ENCODE measurements at places on chromosomes 3 and 15.
A peak's percentile ranks its signal among the peaks of the same experiment; 100 is the strongest.

GRCh38 chr3:148315756-148316155, 381.9 kb upstream of the AGTR1 start:
- peak; percentile 6 for DNase-seq

GRCh38 chr3:126827121-126827520, 123.1 kb downstream of the CHCHD6 start:
- DNase-seq, result peak; percentile 8

GRCh38 chr3:152253514-152253913, 15.2 kb upstream of the MBNL1 start:
- DNase-seq, result no peak

- no peak for DNase-seq
Measured at GRCh38 chr3:128998561-128998960, 2.5 kb upstream of the EFCC1 start.

- peak; percentile 93 for DNase-seq
Measured at GRCh38 chr15:73989001-73989798, 2.9 kb downstream of the STOML1 start.

DNA sequence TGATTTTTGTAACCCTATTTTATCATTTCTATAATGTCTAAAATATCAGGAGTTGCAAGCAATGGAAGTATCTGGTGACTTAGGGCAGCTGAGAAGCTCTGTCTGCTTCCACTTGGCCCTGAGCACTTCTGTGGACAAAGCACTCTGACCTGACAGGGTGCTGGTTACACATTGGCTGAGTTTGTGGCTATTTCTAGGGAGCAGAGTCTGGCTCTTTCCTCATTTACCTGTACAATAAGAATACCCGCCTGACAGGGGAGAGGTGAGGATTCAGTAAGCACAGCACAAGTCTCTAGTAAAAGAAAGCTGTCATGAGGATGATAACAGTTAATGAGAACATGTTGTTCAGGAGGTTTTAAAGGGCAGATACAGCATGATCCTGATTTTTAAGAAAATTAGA, 33.3 kb upstream of the SPESP1 start:
- no peak for DNase-seq

DNA sequence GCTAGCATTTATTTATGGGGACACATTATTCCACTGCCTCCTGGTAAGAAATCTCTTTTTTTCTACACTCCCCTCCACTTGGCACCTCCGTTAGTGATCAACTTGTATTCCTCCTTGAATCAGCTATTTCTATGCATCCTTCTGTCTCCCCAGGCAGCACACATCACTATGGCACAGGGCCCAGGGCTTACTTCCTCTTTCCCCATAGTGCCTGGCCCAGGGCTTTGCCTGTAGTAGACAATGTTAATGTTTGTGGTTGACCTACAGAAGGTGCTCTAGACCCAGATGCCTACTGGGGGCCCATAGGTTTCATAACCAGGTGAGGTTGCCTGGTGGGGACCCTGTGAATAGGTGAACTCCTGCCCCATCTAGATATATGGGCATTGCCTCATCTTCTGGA, 44.9 kb downstream of the EPHB1 start:
- no peak for DNase-seq

DNA sequence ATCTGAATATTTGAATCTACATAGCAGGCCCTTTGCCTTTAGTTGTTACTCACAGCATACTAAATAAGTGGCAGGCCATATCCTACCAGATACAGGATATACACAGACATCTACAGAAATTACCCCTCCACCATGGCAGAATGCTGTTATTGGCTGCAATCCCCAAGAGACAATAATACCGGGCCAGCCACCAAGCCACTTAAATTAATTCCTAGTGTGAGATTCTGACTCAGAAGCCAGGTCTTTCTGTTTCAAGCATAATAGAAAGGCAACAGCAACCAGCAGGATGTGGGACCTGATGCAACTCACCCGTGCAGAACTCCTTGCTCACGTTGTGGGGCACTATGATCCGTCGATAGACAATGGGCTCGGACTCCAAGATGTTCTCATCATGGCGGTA, 39.8 kb downstream of the CLK3 start:
- DNase-seq, result no peak

GRCh38 chr15:85583923-85584390, 203.6 kb downstream of the AKAP13 start:
- peak; percentile 81 for DNase-seq

- DNase-seq, result no peak
Measured at GRCh38 chr3:42557854-42558253, 23.9 kb downstream of the SEC22C start.

GRCh38 chr3:112505907-112506306, 6.6 kb upstream of the BTLA start:
- no peak for DNase-seq

GRCh38 chr3:48470286-48470685, 23.7 kb downstream of the ATRIP start:
- no peak for DNase-seq

GRCh38 chr3:113560831-113561623, 28.7 kb downstream of the SIDT1 start:
- peak; percentile 40 for DNase-seq

DNA sequence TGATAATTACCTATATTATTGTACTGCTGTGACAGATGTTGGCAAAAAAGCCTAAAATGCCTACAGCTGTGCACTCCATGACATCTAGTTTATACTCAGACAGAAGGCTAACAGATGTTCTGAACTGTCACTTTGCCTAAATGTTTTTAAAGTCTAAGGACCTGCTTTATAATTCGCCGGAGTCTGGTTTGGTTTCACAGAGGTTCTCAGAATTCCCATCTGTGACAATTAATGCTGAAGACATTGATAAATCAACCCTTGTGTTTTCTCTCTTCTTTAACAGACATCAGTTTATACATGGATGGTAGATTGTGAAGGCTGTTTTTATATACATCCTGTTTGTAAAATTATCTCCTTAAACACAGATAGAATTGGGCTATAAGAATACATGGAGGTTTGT, 19.8 kb upstream of the SOX2 start:
- no peak for DNase-seq

DNA sequence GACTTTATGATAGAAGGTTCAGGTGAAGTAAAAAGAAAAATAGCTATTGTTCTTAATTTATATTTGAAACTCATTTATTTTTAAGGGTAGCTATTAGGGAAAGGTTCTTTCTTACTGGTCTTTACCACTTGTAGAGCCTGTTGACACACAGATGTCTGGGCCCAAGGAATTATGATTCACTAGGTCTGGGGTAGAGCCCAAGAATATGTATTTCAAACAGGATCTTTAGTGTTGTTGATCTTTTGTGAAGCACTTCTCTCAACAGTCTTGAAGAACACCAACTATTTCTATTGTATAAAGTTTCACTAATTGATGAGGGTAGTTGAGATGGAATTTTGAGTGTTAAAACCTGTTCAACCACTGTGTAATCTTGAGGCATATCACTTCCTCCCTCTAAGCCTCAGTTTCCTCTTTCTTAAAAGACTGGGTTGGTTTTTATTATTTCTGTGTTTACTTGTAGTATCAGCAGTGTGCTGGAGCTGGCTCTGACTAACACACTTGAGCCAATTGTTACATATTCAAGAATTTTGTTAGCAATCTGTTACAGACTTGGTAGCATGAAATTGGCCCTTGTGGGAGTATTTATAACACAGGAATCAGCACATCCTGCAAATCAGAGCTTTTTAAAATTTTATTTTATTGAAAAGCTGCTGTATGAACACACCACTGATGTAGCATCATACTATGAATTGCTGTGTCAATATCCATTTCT, 155.9 kb downstream of the RBMS3 start:
- DNase-seq, result no peak

- no peak for DNase-seq
Measured at GRCh38 chr15:78907577-78907976, 34.9 kb downstream of the MORF4L1 start.

GRCh38 chr3:192106543-192106942, 620.8 kb downstream of the FGF12 start:
- DNase-seq, result no peak

DNA sequence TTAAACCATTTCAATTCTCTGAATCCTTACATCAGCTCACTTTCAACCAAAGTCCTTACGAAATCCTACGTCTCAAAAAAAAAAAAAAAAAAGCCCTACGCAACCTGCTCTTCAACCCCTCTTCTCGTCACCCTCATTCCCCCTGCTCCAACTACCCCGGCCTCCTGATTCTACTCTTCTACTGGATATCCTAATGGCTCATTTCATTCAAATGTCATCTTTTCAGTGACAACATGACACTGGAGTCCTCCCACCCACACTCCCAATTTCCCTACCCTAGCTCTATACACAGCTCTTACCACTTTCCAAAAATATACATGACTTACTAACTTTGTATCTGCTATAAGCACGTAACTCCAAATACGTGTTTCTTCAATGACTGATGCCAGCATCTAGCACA, 11.5 kb downstream of the UBP1 start:
- DNase-seq, result no peak

DNA sequence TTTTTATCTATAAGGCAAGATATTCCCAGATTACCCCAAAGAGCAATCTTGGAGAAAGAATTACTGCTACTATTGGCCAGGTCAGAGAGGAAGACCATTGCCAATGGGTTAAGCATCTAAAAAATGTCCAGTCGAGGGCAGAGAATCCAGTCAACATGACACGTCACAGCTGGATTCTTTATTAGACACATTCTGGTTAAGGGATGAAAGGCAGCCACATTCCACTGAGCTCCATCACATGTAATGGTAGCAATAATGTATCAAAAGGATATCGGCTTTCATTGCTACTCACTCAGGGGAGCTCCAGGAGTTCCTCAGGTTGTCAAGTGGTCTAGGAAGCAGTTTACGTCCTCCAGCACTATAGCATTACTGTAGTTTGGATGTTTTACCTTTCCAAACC, 421.1 kb downstream of the PLOD2 start:
- peak; percentile 2 for DNase-seq

DNA sequence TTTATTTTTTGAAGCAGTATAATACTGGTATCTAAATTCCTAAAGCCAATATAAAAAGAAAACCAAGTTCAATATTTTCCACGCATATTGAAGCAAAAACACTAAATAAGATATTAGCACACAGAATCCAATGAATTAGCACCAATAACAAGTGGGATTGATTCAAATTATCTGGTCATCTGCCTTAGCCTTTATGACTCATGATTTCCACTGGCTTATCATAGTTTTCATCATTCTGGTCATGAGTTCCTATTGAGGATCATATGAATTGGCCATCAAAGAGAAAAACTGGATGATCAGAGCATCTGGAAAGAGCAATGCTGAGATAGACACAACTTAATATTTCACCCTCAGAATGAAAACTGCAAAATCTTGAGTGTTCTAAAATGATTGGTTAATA, 809.9 kb downstream of the MCTP2 start:
- DNase-seq, result no peak

GRCh38 chr3:19711160-19711782, 222.7 kb downstream of the EFHB start:
- DNase-seq, result no peak

DNA sequence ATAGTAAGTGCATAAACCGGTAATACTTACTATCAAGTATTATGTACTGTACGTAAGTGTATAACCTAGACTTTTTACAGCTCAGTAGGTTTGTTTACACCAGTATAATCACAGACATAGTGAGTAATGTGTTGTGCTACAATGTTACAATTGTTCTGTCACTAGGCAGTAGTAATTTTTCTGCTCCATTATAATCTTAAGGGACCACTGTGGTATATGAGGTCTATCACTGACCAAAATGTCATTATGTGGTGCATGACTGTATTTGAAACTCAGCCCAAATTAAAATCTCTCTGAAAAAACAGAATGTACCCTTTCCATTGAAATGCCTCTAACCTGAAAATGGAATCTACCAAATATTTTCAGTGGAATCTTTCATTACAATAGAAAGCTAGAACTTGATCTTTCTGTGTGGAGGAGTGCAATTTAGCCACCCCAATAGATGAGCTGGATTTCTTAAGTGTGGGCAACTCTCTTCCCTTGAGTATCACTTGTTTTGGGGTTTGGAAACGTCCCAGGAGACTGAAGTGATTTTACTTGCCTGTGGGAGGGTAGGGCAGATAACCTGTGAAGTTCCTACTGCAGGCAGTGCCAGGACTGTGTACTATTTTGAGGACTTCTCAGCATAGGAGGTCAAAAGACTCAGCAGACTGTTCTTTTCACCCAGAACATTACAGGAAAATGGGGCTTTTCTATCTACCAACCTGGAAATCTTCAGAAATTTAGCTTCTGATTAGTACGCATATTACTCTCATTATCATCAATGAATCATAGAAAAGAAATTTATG, 50.9 kb downstream of the FAM98B start:
- no peak for DNase-seq

DNA sequence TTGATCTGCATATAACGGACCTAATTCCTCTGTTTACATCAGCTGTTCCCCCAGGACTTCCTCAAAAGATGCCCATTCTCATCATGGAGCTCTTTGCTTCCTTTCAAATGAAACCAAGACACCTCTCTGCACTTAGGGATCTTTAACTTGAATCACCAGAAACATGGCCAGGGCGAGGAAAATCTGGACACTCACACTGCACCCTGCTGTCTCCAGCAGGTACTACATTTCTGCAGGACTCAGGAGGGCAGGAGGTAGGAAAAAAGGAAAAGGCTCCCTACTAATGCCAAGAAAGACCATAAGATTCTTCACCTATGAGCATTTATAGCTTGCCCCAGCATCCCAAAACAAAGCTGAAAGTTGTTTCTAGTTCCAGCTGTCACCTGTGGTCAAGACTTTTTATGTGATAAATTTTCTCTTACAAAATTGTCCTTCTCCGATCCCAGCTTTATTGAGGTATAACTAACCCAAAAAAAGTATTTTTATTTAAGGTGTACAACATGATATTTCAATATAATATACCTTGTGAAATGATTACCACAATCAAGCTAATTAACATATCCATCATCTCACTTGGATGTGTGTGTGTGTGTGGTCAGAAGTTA, 87.3 kb upstream of the C15orf61 start:
- DNase-seq, result peak; percentile 54

GRCh38 chr15:87829332-87830050, 427.0 kb downstream of the NTRK3 start:
- DNase-seq, result no peak

All from amniotic epithelial cell (primary cell).